H1 (cell line): ENCODE measurements at places on chromosomes 7 and 10. TPM values are rescaled to one million over a fixed set of nuclear protein-coding genes. Genes with fewer than 3 reads are reported as not detected.

DNA sequence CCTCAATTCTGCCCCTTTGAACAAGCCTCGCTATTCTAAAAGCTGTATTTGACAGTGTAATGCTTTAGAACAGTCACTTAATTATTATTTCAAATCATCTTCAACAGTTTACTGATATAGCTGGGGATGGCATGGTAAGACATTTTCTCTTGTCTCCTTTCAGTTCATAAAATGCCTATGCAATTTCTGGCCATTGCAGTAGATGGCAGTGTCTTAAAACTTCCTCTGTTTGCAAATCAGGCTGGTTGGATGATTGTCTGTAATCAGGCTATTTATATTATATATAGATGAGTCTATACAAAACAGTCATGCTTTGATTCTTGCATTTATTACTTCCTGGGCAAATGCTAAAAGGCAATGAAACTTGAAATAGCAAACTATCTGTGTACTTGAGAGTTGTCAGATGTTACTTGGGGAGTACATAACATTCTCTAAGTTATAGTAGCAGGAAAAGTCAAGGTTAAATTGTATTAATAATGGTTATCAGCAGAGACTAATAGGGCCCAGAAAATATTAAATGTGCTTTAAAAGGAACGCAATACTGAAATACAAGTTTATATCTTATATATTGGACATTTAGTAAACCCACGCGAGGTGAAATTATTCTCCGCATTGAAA is 55.5 kb upstream of the LHFPL3 start:
- H3K27me3 ChIP-seq: no peaks in the 10 kb centered on the region
- DNase-seq: no peak
- H3K36me3 ChIP-seq: no peaks in the 10 kb centered on the region
- no peak overlapping the region for H3K27ac ChIP-seq

The SYT15 gene
- total RNA-seq: 0.61 and 1.5 TPM in 2 replicates

DNA sequence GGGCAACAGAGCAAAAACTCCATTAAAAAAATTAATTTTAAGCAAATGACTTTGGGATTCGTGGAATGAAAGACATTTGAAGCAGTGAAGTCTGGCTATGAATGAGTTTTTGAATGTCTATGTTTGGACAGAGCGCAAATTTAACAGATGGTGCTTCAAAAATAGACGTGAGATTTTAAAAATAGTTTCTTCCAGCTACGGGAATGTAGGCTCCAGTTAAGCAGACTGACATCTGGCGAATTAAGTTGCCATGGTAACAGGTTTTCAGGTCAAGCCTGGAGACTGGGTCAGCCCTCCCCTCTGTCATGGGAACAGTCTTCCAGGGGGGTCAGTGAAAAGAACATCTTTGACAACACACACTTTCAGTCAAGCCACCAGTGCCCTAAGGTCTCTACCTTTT is 62.0 kb downstream of the MYOF start:
- H3K4me3 ChIP-seq: no peak overlapping the region
- no peak for DNase-seq
- H3K27ac ChIP-seq: no peak overlapping the region
- H3K27me3 ChIP-seq: no peaks in the 10 kb centered on the region
- no peaks in the 10 kb centered on the region for H3K36me3 ChIP-seq

- H3K27ac ChIP-seq: no peak overlapping the region
- no peaks in the 10 kb centered on the region for H3K36me3 ChIP-seq
- no peak for DNase-seq
Measured at GRCh38 chr10:84308481-84309304, 19.7 kb upstream of the CCSER2 start.

- no peak for DNase-seq
- no peak overlapping the region for H3K27ac ChIP-seq
- H3K27me3 ChIP-seq: no peaks in the 10 kb centered on the region
- no peaks in the 10 kb centered on the region for H3K36me3 ChIP-seq
- H3K4me1 ChIP-seq: peaks cover 8% of the 10 kb centered on the region; the same call in 1 of the 2 replicates
Measured at GRCh38 chr10:93447970-93448369, 34.2 kb downstream of the MYOF start.

GRCh38 chr7:52705768-52706167 is 329.7 kb upstream of the POM121L12 start:
- no peaks in the 10 kb centered on the region for H3K27me3 ChIP-seq
- no peak overlapping the region for H3K4me3 ChIP-seq
- no peaks in the 10 kb centered on the region for H3K4me1 ChIP-seq
- no peak overlapping the region for H3K27ac ChIP-seq
- no peak for DNase-seq

The PLPP4 gene
- total RNA-seq: not detected in 2 replicates

GRCh38 chr10:35986756-35987502 is 344.8 kb upstream of the FZD8 start:
- no peak overlapping the region for H3K4me3 ChIP-seq
- H3K27ac ChIP-seq: no peak overlapping the region
- DNase-seq: no peak
- no peaks in the 10 kb centered on the region for H3K36me3 ChIP-seq

- no peaks in the 10 kb centered on the region for H3K27me3 ChIP-seq
- H3K36me3 ChIP-seq: no peaks in the 10 kb centered on the region
- no peak for DNase-seq
- H3K4me1 ChIP-seq: peaks cover 5% of the 10 kb centered on the region; the same call in 1 of the 2 replicates
Measured at GRCh38 chr7:137968890-137969289, 33.0 kb downstream of the CREB3L2 start.

The SLC39A12 gene
- not detected in 2 replicates for total RNA-seq

DNA sequence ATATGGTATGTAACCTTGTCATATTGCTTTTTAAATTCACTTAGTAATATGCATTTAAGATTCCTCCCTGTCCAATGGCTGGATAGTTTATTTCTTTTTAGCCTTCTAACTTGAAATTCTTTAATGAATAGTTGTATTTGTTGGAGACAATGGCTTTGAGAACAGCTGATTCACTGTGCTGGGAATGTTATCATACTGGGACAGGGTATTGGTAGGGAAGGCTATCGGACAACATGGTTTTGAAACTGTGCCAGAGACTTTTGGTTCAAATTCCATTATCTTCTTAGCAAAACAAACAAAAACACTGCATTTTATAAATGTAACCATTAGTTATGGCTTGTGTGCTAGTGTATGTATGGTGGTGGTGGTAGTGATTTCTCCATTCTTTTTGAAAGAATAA is 517.1 kb upstream of the ANKRD30A start:
- H3K36me3 ChIP-seq: no peaks in the 10 kb centered on the region
- DNase-seq: no peak
- no peaks in the 10 kb centered on the region for H3K27me3 ChIP-seq

DNA sequence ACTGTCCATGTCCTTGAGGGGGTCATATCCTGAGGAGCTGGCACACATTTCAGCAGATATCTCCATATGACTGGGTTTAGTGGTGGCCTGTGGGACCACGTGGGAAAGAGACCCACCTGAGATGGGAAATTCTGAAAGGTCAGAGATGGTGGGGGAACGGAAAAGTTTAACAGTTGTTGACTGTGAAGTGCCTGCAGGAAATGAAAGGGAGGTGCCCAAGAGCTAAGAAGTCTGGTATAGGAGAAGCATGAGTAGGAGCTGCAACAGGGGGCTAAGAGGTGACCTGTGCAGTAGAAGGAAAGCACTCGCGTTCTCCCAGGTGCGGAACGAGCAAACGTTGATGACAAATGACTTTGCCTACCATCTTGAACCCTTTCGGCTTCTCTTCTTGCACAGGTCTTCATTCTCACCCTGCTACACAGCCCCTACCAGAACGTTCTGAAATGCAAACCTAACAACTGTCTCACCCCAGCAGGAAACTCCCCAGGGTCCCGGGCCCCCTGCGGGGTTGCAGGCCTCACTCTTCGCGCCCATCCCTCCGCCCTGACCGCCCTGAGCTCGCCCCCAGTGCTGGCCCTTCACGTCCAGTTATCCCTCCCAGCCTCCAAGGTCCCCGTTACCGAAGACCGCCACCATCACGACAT is 9.8 kb upstream of the FXYD4 start:
- H3K4me3 ChIP-seq: peak overlapping the region; percentile 69
- no peak overlapping the region for H3K27ac ChIP-seq
- no peaks in the 10 kb centered on the region for H3K36me3 ChIP-seq
- DNase-seq: no peak

The CHAT gene
- not detected in 2 replicates for total RNA-seq

The UNC5B gene
- total RNA-seq: 31.8 and 31.9 TPM in 2 replicates
